ENCODE measurements at places on chromosomes 1 and 21. TPM values are rescaled to one million over a fixed set of nuclear protein-coding genes. Genes with fewer than 3 reads are reported as not detected.

- no peak for DNase-seq
Observed at GRCh38 chr1:26156285-26157038, 2.4 kb upstream of the FAM110D start.

The S100A10 gene
- total RNA-seq, result 141 TPM

The KRTAP19-1 gene
- not detected for total RNA-seq

The NCMAP gene
- not detected for total RNA-seq

Data from fibroblast of lung (primary cell).